Stimulated activated CD8-positive, alpha-beta memory T cell treated with anti-CD3 and anti-CD28 coated beads, Interleukin-15, amount 100 ng/mL, for 4 hours (primary cell): ENCODE measurements at places on chromosomes 11 and 22.

DNA sequence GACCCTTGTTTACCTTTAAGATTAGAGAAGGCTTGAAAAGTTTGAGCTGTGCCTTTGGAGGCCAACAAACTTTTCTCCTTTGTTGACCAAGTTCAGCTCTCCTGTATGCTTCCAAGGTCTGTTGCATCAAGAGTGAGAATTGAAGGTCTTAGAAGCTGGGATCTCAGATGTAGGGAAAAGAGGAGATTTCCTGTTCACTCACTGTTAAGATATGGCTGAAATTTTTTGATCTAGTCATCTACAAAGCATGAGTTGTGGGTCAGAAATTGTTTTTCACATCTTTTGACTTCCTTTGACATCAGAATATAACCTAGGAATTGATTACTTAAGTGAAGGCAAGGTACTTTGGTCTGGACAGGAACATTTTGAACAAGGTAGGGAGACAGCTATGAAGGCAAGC is 12.1 kb downstream of the OR51B4 start:
- no peak for DNase-seq

DNA sequence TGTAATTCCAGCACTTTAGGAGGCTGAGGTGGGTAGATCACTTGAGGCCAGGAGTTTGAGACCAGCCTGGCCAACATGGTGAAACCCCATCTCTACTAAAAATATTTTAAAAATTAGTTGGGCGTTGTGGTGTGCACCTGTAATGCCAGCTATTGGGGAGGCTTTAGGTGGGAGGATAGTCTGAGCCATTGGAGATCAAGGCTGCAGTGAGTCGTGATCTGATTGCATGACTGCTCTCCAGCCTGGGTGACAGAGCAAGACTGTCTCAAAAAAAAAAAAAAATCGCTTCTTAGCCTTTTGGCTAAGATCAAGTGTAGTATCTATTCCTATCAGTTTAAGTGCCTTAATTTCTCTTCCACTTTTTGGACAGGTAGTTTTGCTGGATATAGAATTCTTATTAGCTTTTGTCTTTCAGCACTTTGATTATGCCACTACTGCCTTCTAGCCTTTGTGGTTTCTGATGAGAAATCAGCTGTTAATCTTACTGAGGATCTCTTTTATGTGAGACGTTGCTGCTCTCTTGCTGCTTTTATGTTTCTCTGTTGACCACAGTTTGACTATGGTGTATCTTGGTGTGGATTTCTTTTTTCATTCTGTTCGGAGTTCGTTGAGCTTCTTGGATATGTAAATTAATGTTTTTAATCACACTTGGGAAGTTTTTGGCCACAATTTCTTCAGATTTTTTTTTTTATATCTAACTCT is 24.7 kb downstream of the CHEK1 start:
- no peak for DNase-seq

GRCh38 chr11:14904745-14905103 is 12.7 kb upstream of the CYP2R1 start:
- DNase-seq, result peak; percentile 58

DNA sequence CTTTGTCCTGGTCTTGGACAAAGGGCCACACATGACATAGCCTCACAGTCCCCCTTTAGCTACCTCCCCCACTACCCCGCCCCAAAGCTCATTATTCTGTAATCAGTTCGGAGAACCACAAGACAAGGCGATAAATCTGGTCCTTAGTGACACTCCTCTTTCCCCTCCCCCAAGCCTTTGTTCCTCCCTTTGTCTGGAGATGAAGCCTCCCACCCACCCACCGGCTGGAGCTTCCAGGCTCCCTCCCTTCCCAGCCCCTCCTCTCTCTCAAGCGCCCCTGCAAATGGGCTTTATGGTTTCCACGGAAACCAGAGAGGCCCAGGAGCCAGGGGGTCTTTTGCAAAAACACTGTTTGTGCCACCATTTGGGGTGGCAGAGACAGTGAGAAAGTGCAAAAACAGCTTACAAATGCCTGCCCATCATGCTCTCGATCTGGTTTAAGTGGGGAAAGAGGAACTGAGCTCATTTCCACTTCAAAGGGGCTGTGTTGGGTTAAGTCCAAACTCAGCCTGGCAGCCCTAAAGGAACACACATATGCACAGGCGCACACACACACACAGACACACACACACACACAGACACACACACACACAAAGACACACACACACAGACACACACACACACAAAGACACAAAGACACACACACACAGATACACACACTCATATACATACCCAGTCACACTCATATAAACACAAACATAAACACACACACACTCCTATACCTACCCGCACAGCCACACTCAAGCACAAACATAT is 23.5 kb downstream of the APLNR start:
- no peak for DNase-seq

GRCh38 chr11:2575591-2576051 is 124.2 kb downstream of the KCNQ1OT1 start:
- no peak for DNase-seq

GRCh38 chr11:65856689-65857499 is 1.1 kb downstream of the CFL1 start:
- DNase-seq, result peak; percentile 73

DNA sequence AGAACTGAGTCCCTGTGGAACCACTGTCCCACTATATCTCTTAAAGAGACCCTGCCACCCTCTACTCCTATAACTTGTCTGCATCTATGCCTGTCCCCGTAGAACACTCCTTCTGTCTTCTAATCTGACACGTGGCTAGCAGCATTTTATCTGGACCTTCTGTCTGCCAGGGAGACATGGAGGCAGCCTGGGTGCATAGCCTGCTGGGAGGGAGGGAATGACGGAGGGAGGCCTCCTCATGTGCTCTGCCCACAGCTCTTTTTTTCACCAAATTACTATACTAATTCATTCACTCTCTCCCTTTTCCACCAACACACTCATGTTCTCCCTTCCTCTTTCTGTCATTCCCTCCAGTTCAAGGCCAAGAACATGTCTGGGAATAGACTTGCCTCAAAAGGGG is 7.6 kb upstream of the THRSP start:
- DNase-seq, result no peak

- no peak for DNase-seq
Observed at GRCh38 chr11:9633679-9634078, 30.2 kb upstream of the SWAP70 start.

DNA sequence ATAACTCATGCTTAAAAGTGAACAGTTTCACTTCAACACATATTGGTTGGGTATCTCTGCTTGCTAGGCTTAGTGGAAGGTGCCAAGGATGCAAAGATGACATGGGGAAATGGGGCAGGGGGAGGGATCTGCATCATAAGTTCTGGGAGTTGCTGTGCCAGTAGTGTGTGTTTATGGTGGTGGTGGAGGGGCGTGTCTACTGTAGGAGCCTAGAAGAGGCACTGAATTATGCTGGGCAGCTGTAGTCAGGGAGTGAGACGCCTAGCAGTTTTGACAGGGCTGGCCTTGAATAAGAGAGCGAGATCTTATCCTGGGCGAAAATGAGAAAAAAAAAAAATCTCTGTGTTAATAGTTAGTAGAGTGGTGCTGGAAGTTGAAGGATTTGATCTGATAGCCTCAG is 3.0 kb downstream of the ELMOD1 start:
- no peak for DNase-seq

GRCh38 chr11:13880634-13881033 is 81.9 kb upstream of the SPON1 start:
- DNase-seq, result no peak

- DNase-seq, result no peak
Observed at GRCh38 chr11:1478544-1478943, 8.0 kb downstream of the MOB2 start.

- no peak for DNase-seq
Observed at GRCh38 chr22:18999008-18999407, 62.9 kb upstream of the PRODH start.
